ENCODE measurements at places on chromosomes 2 and 18.

- no peak for DNase-seq
Measured at GRCh38 chr2:136139631-136140030, 21.7 kb upstream of the CXCR4 start.

DNA sequence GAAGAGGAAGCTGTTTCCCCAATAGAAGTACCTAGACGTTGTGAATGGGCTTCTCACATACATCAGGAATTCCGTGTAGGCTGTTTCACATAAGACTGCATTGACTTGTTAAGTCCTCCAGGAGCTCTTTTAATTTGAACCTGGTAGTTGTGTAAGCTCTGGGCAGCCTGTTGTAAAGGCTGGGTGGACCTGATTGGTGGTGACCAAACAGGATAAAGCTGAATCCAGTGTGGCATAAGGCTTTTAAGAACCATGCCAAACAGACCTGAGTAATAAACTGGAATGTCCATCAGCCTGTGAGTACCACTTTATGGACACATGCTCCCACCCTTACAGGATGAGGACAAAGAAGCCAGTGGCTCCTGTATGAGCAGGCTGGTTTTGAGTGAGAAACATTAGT is 24.1 kb downstream of the RMND5A start:
- no peak for DNase-seq

DNA sequence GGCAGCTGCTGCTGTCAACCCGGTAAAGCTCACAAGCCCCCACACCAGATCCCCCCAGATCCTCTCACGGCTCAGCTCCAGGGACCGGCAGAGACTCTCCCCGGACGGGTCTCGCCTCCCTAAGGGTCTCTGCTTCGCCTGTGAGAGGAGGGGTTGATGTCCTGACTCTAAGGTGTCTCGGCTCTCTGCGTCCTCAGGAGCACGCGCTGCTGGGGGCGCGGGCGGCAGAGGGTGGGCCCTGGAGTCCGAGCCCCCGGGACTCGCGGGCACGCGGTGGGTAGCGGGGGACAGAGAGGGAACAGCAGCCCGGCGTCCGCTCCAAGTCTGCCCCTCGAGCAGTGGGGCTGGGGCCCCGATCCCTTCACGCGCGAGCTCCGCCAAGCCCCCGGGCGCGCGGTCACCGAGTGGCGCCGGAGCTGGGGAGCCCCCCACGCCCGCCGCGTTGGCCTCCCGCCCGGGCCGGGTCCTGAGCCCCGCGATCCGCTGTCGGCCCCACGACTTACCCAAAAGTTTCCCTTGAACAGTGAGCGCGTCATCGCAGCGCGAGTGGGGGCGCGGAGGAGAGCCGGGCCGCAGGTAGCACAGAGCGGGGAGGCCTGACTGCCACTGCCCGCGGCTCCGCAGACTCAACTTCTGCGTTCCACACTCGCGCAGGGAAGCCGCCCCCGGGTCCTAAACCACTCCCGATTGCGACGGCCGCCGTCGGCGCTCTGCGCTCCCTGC is at the start of gene PSTPIP2:
TSS of gene PSTPIP2 (minus strand) at position 608 of the 723 bp plus-strand sequence. CDS start at position 536, 72 bp downstream.
- DNase-seq = peak; percentile 77

GRCh38 chr2:172484706-172485105 is 57.3 kb downstream of the ITGA6 start:
- DNase-seq = no peak

DNA sequence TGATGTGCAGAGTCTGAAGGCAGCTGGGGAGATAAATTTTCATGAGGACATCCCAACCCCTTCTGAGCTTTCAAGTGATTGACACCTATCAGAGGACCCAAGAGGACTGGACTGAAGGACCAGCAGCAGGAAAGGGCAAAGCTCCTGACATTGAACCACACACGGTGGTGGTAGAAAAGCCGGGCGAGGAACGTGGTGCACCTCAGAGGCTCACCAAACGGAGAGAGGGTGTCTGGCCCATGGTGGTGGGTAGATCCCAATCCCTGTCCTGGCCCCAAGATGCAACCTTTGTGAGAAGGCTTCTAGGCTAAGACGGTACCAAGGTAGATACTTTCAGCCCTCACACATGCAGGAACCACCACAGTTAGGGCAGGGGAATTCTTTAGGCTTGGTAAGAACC is 52.1 kb downstream of the FRZB start:
- no peak for DNase-seq

DNA sequence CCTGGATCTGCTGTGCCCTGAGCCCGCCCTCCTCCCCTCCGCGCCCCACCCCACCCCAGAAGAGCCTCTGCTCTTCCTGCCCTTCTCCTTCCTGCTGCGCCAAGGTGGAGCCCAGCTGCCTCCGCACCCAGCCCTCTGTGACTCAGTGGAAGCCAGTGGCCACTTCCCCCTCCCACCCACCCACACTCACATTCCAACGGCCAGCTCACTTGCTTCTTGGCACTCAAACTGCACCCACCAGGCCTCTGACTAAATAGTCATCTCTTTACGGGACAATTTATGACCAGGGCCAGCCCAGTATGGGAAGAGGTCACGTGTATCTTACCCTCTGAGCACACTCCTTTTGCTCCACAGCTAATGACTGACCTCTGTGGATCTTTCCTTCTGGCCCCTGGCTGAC is 150.4 kb upstream of the SLC1A4 start:
- DNase-seq = no peak

DNA sequence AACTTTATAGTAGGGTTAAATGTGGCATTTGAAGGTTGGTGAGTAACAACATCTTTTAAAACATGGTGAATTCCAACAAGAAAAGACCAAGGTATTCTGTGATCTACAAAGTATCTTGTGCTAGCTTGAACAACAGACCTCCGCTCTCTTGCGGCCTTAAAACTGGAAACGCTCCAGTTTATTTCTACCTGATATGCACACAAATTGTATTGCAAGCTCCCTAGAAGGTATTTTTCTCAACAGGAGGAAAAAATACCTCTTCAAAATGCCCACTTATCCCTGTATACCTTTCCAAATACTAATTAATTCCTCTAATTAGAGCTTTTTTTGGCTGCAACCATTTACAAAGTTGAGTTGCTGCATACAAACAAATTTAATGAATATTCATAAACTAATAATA is 69.5 kb downstream of the KCNH7 start:
- DNase-seq = no peak

GRCh38 chr18:2963048-2963447 is 49.9 kb downstream of the LPIN2 start:
- peak; percentile 52 for DNase-seq

GRCh38 chr2:197543206-197543605 is 27.3 kb downstream of the MOB4 start:
- DNase-seq = no peak

- DNase-seq = no peak
Measured at GRCh38 chr2:118654945-118655344, 192.5 kb downstream of the EN1 start.
